Skin of body (tissue), 3 donors: ENCODE measurements at places on chromosomes 13 and 19. TPM values are rescaled to one million over a fixed set of nuclear protein-coding genes. Genes with fewer than 3 reads are reported as not detected.

NCR1 gene
- 0.30 TPM for total RNA-seq

C5AR1 gene
- 3.3 TPM for total RNA-seq

KLK2 gene
- total RNA-seq, result not detected

RASAL3 gene
- total RNA-seq, result 0.99 TPM

CFAP97D2 gene
- not detected for total RNA-seq

PGLYRP1 gene
- total RNA-seq, result 5.3 TPM

TMEM147 gene
- 41.2 TPM for total RNA-seq

MISP gene
- 1.2 TPM for total RNA-seq

NANOS3 gene
- total RNA-seq, result not detected

ZNF154 gene
- total RNA-seq, result 11.9 TPM

NAT14 gene
- total RNA-seq, result 6.1 TPM

STARD13 gene
- 38.7 TPM for total RNA-seq

SRRM5 gene
- total RNA-seq, result not detected

CEACAM21 gene
- total RNA-seq, result 1.2 TPM

NALCN gene
- 1.8 TPM for total RNA-seq

TFPT gene
- total RNA-seq, result 5.4 TPM

KLK8 gene
- total RNA-seq, result 14.3 TPM

ZNF784 gene
- total RNA-seq, result 3.2 TPM

GJA3 gene
- 1.2 TPM for total RNA-seq

PRR22 gene
- 0.30 TPM for total RNA-seq

KLHL1 gene
- total RNA-seq, result 0.10 TPM

RFXANK gene
- 34.1 TPM for total RNA-seq

ZNF99 gene
- total RNA-seq, result 0.49 TPM

LGALS14 gene
- total RNA-seq, result not detected

NKG7 gene
- 7.5 TPM for total RNA-seq

CEACAM7 gene
- 0.30 TPM for total RNA-seq

MRPL57 gene
- total RNA-seq, result 9.8 TPM

MEF2B gene
- 0.49 TPM for total RNA-seq

AMER2 gene
- 0.49 TPM for total RNA-seq

C1QTNF9B gene
- 0.20 TPM for total RNA-seq

ZNF793 gene
- 7.7 TPM for total RNA-seq

ZNF552 gene
- 8.8 TPM for total RNA-seq

CPAMD8 gene
- total RNA-seq, result 4.0 TPM

BIVM gene
- total RNA-seq, result 25.5 TPM

KIR2DL3 gene
- total RNA-seq, result not detected

KLK15 gene
- not detected for total RNA-seq

FUT2 gene
- 0.59 TPM for total RNA-seq

NLRP4 gene
- not detected for total RNA-seq

EVI5L gene
- 8.0 TPM for total RNA-seq

PSG3 gene
- total RNA-seq, result not detected

IRF2BP1 gene
- total RNA-seq, result 14.5 TPM

TUBB4A gene
- total RNA-seq, result 0.49 TPM

VSTM2B gene
- total RNA-seq, result not detected

CD70 gene
- 0.30 TPM for total RNA-seq

SIGLEC8 gene
- total RNA-seq, result 0.59 TPM

PEAK3 gene
- total RNA-seq, result 0.20 TPM

CLEC17A gene
- total RNA-seq, result 0.10 TPM

XPO4 gene
- total RNA-seq, result 23.0 TPM

MCEMP1 gene
- total RNA-seq, result 0.79 TPM

ZNF584 gene
- 8.4 TPM for total RNA-seq

APLP1 gene
- total RNA-seq, result 3.0 TPM

ALDH16A1 gene
- total RNA-seq, result 22.5 TPM

KIR3DL2 gene
- total RNA-seq, result not detected

ZGLP1 gene
- 1.3 TPM for total RNA-seq

NKPD1 gene
- 4.2 TPM for total RNA-seq

IGFL1 gene
- total RNA-seq, result 0.69 TPM

ZNF358 gene
- 7.4 TPM for total RNA-seq
